Stimulated activated effector memory CD8-positive, alpha-beta T cell treated with anti-CD3 and anti-CD28 coated beads, Interleukin-12 subunit alpha, Interleukin-12 subunit beta, amount 100 ng/mL, for 72 hours (primary cell): ENCODE measurements at places on chromosomes 7 and 10.
A peak's percentile ranks its signal among the peaks of the same experiment; 100 is the strongest.

- DNase-seq: no peak
Measured at GRCh38 chr7:121420976-121421375, 24.9 kb upstream of the FAM3C start.

- no peak for DNase-seq
Measured at GRCh38 chr7:37100735-37101331, 347.8 kb downstream of the ELMO1 start.

GRCh38 chr7:44325201-44325671 lies at the start of gene CAMK2B:
Gene CAMK2B (minus strand): TSS chr7:44325594. CDS start chr7:44325421, 173 bp downstream.
- DNase-seq: no peak

GRCh38 chr7:18558503-18558902 lies 63.0 kb downstream of the HDAC9 start:
- DNase-seq: no peak

- DNase-seq: no peak
Measured at GRCh38 chr10:7417103-7417623, 6.3 kb upstream of the SFMBT2 start.

DNA sequence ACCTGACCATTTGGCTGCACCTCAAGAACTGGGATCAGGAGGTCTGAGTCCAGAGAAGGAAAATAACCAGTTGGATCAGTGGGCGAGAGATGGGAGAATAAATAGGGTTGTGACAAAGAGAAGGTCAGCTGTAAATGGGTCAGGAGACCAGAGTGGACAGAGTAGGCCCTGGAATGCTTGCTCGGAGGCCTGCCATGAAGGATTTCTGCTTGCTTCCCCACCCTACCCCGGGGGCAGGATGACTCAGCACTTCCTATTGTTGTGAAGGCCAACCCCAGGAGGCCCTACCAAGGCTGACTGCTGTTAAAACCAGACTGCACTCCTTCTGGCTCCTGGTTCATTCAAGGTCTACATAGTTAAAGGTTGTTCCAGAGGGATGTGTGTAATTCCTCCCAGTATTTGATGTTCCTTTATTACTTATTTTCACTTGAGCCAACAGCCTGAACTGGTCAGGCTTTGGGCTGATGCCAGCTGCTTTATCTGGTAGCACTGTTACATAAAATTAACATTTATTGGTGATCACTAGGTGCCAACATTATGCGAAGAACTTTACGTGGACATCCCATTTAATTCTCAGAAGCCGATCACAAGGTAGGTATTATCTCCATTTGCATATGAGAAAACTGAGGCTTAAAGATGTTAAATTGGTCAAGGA lies 27.3 kb upstream of the IFRD1 start:
- no peak for DNase-seq

DNA sequence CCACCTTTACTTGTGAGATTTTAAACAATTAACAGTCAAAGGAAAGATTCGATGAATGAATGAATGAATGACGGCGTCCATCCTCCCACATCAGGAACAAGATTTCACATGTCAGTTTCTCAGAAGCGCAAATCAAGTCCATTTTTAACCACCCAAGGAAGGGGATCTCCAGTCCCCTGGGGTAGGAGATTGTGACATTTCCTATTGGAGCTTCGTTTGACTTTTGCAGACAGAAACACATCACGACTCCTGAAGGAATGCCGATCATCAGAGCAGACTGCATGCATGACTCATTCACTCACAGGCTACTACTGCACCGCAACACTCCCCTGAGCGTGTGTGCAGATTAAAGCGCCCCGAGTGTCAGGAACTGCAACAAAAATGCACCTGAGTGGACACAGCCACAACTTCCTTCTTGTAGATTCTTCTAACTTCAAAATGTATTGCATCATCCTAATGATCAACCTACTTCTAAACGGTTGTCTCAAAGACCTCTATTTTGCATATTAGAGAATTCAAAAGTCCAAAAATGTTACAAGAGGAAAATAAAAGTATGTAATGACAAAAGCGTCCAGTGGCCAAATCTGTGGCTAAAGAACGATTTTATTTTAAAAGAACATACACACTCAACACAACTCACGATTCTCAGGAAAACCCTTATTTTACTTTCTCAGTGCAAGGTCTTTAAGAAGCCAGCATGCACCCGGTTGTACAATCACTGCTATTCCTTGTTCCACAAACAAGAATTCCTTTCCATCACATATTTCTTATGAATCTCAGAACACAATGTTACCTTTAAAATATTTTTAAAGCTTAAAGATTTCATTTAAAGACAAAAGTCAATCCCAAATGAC lies 172.6 kb downstream of the FAM107B start:
- no peak for DNase-seq

DNA sequence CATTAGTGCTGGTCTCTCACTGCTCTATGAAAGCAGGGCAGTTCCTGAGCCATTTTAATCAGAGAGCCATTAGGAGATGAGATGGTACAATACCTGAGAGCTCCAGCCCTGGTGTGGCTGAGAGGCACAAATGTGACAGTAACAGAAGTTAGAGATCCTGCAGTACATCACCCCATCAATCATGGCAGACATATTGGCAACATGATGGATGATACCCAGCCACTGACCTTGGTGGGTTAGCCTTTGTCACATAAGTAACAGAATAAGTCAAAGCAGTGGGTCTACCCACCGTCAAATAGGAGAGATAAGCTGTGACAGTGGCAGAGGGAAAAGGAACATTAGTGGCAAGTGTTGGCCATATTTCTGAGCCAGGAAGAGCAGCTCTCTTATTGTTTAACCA lies 53.3 kb upstream of the NXPH1 start:
- DNase-seq: no peak

DNA sequence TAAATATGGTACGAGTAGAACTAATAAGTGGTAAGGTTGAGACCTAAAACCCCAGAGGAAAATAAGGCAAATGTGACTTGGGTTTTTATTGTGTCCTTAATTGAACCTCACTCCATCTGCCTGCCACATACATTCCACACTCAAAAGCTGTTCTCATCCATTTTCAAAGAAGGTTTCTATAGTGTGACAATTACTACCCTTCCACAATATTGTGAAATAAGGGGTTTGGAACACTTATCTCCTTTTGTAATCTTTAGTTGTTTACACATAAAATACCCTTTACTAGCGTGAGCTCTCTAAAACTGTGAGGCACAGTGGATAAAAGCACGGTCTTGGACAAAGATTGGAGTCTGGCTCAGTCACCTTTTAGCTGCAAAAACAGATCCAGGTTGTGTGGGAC lies 166.6 kb downstream of the THSD7A start:
- DNase-seq: no peak

GRCh38 chr7:76424413-76425111 lies at the start of gene ZP3:
Gene ZP3 (plus strand): TSS chr7:76424950. CDS start chr7:76424965, 15 bp downstream.
- DNase-seq: no peak

GRCh38 chr7:96188591-96188991 lies 133.3 kb downstream of the SLC25A13 start:
- DNase-seq: no peak

- DNase-seq: no peak
Measured at GRCh38 chr7:6650521-6651011, 13.4 kb downstream of the ZNF316 start.

- no peak for DNase-seq
Measured at GRCh38 chr7:35576031-35576573, 118.8 kb downstream of the HERPUD2 start.

DNA sequence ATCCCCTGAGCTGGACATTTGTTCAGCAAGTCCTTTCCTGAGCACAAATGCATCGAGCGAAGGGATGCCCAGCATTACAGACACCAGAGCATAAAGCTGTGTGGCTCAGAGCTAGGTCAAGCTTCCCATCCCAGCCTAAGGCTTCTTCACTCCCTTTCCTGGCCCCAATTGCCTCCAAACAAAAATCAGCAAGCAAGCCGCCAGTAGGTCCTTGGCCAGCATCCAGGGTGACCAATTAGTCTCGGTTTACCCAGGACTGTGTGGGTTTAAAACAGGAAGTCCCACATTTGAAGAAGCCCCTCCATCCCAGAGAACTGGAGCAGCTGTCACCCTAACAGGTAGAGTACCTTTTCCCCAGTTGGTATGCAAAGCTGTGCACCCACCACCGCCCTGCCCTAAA lies 51.2 kb downstream of the PRKAG2 start:
- DNase-seq: no peak

DNA sequence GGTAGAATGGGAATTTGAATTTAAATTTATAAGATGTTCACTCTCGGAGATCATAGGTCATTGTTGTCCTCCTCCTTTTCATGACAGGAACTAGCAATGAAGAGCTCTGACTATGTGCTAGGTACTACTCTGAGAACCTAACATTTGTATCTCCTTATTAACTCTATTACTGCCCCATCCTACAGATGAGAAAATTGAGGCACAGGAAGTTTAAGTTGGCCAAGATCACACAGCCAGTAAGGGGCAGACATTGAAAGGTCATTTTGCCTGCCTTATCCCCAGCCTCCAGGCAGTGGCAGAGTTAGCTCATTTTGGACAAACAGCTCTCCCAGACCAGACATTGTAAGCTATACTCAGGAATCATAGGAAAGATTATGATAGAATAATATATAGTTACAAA lies 6.0 kb downstream of the SRGN start:
- DNase-seq: no peak

- no peak for DNase-seq
Measured at GRCh38 chr10:98293550-98294269, 25.7 kb upstream of the LOXL4 start.

- no peak for DNase-seq
Measured at GRCh38 chr7:90298145-90299038, 22.7 kb downstream of the FAM237B start.

DNA sequence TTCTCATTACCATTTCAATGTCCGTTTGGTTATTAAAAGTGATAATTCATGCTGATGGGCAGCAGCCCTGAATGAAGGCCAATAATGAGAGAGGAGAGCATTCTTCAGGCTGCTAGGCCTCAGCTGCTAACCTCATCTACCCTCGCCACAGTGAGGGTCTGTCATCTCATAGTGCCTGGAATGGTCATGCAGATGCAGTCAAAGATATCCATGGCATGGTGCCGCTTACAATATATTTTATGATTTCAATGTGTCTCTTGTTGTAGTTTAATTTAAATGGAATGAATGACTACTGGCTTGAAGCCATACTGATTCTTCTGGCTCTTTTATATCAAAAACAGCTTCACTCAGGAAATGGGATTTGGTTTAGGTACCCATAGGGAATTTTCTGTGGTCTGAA lies 126.9 kb downstream of the SLC16A9 start:
- no peak for DNase-seq

DNA sequence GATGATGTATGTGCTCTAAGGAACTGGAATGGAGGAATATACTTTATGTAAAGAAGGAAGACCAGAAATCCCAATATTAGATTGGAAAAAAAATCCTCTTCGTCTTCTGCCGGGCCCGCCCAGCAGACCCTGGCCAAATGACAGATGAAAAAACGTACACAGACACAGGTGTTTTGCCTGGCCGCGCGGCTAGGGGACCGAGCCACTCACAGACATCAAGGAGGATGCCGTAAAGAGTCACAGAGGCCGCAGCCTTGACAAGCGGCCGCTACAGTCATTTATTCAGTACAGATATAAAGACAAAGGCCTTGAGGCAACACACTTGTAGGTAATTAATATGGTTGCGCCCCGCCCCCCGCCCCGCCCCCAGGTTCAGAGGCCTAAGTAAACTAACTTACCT lies 594.1 kb downstream of the GRM8 start:
- DNase-seq: no peak

DNA sequence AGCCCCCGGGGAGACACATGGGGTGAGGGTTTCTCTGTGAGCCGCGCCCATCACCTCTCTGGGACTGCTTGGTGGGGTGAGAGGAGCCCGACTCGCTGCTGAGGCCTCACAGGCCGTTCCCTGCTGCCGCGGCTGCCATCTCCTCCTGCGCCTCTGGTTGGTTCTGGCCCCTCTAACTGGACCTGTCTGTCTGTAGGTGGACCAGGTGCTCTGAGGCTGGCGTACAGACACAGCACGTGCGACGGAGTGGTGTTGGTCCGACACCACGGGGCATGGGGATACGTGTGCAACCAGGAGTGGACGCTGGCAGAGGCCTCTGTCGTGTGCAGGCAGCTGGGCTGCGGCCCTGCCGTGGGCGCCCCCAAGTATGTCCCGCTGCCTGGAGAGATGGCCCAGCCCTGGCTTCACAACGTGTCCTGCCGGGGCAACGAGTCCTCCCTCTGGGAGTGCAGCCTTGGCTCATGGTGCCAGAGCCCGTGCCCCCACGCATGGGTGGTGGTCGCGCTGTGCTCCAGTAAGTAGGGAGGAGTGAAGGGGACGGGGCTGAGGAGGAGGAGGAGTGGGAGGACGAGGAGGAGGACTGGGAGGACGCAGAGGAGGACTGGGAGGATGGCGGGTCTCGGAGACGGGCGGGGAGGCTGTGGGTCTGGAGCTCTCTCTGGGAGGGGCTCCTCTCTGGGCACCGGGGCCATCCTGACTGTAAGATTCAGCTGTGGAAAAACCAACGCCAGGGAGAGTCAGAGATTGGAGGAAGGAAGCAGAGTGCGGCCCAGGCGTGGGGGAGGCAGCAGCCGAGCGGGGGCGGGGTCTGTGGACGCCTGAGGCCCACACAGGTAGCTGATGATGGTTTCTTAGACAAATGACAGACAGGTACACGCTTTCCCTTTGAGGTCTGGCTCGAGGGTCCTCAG lies 2.6 kb downstream of the SCART1 start:
- DNase-seq: peak; percentile 42

DNA sequence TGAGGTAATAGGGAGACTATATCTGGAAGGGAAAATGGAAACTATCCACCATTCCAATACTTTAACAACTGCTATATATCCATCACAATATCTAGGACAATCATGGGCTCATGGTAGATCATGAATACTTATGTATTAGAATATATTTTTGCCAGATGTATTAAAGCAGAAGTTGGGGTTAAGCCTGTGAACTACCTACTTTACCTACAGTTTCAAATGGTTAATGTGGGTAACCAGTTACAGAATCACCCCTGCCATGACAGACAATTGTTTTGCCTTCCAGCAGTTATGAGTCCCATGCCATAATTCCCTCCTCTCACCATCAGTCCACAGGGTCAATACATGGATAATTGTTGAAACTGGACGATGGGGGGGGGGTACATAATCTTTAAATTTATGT lies 29.9 kb upstream of the RAPGEF5 start:
- DNase-seq: no peak

- no peak for DNase-seq
Measured at GRCh38 chr10:3750854-3751253, 34.2 kb downstream of the KLF6 start.

DNA sequence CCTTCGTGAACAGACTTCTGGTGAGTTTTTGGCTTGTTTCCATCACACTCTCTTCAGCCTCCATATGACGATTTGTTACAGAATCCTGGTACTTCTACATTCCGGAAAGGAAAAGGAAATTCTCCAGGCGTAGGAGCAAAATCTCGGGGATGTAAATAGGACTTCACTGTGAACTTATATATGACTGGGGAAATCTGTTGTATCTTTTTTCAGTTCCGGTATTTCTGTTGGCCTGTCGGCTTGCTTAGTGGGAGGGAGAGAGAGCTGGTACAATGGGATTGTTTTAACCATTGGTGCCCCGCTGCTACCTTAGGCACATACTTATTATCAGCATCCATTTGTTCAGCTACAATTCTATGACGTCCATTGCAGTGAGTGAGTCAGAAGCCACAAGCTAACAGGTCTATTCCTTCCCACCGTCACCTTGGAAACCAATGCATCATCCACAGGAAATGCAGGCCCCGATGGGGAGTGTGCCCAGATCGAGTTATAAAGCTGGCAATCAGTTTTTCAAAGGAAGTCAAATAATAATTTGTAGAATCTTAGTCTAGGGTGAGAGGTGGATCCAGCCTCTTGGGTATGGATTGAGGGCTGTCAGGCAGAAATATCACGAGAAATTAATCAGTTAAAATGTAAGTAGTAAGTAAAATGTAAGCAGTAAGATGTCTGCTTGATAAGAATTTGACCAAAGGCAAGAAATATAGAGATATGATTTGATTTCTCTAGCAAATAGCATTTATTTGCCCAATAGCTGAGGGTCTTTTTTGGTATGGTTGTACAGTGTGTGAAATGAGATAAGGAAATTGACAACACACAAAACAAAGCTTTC lies 92.0 kb upstream of the MKLN1 start:
- DNase-seq: peak; percentile 82
